Ovary (tissue), 10 donors: ENCODE measurements at places on chromosomes 4 and X.

GRCh38 chr4:7459471-7459870 lies 24.7 kb upstream of the PSAPL1 start:
- DNase-seq: no peak

DNA sequence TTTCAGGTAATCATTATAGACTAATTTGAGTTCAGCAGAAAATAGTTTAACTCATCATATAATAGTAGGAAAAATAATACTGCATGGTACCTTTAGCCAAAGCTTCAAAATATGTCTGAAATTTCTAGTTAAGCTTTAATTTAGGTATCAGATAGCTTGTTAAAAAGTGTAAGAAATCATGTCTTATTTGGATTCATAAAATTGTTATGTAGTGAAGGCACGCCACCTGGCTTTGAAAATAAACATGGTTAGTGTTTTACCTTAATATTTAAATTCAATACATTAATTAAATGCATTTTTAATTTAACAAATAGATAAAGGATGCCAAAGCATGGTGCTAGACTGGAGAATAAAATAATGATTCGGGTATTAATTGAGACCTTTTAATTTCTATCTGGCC lies 211.4 kb downstream of the FSTL5 start:
- no peak for DNase-seq

DNA sequence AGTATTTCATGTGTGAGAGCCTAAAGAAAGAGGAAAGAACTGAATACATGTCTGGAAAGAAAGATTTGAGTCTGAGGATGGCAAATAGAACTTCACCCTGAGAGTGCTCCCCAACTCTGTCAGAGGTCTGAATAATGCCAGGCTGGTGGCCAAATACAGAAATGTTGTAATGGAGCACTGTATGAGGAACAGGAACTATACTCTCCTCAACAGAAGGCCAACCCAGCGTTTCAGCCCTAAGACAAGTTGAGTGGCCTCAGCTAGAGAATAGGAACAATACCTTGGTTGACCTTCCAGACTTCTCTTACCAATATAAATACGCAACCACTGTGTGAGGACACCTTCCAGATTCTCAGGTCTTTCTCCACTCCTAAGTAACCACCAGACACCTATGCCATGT lies 94.5 kb upstream of the STIM2 start:
- DNase-seq: no peak

GRCh38 chr4:13054420-13054970 lies 429.6 kb downstream of the RAB28 start:
- no peak for DNase-seq

GRCh38 chr4:19945979-19946380 lies 305.7 kb upstream of the SLIT2 start:
- no peak for DNase-seq

DNA sequence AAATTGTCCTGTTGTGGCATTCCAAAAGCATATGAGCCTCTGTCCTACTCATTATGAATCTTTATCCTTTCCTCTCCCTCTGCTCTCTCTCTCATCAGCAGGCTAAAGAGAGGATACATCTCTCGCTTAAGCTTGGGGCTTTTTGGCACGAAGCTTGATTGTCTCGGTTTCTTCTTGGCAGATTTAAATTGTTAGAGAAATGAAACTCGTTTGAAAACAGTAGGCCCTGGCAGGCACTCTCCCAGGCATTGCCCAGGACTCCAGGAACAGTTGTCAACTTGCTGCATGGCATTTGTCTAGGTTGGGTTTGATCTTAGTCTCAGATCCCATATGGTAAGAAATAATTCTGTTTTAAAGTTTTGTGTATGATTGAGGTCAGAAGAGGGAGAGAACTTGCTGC lies 35.5 kb downstream of the NAA11 start:
- DNase-seq: no peak

GRCh38 chr4:8279321-8280157 lies 10.0 kb downstream of the HTRA3 start:
- no peak for DNase-seq

GRCh38 chr4:95193391-95194224 lies 355.2 kb downstream of the UNC5C start:
- DNase-seq: no peak

DNA sequence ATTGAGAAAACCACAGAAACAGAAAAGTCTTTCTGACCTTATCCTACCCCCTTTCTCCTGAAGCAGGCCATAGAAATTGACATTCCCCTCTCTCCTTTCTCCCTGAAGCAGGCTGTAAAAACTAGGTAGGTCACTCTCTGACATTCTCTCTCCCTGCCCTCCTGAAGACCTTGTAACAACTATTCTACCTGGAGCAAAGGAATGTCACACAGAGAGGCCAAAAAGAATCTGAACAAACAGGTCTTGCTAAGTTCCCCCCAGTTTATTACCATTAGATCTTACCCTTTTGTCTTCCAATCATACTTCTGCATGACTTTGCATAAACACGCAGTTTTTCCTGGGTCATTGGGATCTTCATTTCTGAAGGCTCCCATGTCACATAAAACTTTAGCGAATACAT lies 198.3 kb upstream of the GYPA start:
- DNase-seq: no peak

DNA sequence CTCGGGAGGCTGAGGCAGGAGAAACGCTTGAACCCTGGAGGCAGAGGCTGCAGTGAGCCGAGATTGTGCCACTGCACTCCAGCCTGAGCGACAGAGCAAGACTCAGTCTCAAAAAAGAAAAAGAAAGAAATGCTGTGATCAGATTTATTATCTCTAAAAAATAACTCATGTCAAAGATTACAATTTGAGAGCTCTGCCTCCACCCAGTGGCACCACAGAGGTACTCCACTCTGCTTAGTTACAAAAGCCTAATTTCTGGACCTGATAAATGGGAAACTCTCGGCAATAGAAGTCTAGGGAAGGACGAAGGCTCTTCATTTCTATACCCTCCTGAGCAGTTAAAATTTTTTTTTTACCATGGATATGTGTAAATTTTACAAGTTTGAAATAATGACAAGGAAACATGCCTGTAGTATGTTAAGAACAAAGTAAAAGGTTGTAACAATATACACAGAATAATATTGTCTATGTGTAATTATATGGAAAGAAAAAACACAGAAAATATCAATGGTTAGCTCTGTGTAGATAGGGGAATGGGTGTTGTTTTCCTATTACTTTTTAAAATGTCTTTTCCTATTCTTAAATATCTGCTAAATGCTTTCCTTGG lies 149.8 kb downstream of the STIM2 start:
- peak; percentile 54 for DNase-seq

- DNase-seq: no peak
Observed at GRCh38 chr4:184310881-184311709, 93.4 kb upstream of the ENPP6 start.
